Ureter (tissue), 1 donor: ENCODE measurements at places on chromosomes 16 and 17.

- peak; percentile 34 for DNase-seq
Measured at GRCh38 chr16:85861095-85861825, 37.7 kb upstream of the IRF8 start.

DNA sequence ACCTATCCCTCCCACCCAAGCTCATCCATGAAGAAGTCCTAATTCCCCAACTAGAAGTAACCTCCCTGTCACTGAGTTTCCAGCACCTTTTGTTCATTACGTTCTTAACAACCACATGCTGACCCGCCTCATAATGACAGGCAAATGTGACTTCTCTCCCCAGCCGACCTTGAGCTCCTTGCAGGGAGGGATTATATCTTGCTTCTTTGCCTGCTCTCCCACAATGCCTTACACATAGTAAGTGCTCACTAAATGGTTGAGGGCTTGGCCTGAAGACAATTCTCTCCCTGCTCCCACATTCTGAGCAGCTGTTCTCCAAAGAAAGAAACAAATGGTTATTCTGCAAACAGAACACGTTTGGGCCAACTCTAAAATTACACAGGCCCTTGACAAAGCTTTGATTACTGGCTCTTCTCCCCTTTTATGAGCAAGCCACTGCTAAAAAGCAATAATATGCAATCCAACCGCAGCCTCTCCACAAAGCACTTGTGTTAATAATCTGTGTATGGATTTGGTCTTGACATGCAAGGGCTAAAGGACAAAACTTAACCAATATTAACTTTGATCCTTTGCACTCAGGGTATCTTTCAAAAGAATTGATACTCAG lies 23.2 kb downstream of the SLC39A11 start:
- DNase-seq: no peak

DNA sequence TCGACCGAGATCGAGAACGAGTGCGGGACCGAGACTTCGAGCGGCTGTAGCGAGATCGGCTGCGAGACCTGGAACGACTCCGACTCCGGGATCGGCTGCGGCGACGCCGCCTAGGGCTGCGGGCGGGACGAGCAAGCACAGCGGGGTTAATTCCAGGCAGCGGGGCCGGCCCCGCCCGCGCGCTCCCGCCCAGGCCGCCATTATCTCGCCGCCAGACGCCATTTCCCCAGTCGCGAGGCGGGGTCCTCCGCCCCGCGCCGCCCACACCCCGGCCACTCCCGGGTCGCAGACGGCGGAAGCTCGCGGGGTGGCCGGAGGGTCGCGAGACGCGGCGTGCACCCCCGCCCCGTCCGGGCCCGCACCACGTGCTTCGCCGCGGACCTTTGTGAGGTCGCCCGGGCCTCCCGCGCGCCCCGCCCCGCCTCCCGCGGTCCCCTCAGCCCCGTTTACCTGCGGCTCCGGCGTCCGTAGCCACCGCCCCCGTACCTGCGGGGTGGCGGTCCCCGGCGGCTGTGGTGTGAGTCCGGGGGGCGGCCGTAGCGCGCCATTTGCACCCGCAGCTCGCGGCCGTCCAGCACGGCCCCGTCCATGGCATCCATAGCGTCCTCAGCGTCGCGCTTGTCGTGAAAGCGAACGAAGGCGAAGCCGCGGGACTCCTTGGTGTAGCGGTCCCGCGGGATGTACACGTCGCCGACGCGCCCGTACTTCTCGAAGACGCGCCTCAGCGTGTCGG lies 616 bp downstream of the SRSF2 start:
- DNase-seq: peak; percentile 86

DNA sequence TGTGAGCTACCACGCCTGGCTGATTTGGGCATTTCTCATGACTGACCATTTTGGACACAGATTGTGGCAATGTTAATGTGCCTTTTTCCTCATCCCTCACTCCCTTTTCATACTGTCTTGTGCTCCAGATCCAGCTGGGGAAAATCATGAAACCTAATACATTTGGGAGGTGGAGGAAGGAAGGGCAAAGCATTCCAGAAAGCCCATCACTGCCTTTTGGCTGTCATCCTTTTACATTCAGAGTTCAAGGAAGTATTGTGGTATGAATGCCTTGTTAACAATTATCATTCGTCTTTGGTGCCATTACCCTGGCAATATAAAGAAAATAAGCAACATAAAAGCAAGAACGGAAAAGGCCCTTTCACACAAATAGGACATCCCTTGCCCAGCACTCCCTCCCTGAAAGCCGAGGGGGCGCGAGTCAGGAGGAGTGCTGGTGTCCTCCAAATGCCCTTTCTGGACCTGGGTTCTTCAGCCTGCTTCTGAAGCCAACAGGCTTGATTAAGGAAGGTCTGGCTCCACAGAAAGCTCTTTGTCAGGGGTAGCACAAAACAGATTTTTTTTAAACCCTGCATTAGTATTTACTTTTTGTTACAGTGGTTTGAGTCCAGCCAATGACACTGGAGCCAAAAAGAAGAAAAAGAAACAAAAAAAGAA lies 20.1 kb downstream of the NMT1 start:
- no peak for DNase-seq

DNA sequence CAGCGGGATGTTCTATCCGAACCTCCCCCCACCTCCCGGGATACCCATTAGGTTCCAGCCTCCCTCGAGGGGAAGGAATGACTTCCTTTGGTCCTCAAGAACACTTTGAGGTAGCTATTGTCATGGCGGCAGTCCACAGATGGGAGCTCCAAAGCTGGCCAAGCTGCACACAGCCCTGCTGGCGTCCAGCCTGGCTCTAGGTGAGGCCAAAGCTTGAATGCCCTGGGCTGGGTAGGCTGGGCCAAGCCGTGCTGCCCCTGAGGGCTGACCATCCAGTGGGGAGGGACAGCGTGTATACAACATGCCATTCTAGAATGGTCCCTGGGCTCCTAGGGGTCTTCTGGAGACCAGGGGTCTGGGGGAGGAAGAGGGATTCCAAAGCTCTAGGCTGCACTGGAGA lies 43.5 kb downstream of the PEMT start:
- no peak for DNase-seq

DNA sequence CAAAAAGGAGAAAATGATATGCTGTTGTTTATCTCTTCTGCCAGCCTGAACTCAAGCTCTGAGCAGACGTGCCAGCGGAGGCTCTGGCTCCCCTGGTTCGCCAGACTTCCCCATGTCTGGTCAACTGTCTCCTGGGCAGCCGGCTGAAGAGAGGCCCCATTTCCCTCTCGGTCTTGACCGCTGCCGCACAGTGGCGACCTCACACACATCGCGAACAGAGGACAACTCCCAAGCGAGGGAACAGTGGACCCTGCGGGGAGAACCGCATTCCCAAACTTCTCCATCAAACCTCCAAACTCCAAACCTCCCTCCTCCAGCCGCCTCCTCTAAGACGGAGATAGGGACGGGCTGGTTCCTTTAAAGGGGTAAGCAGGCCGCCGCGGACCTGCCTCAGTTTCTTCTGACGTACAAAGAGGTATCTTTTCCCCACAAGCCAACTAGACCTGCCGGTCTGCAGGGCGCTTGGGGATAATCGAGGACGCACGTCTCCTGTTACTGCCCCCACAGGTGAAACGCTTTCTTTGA lies 24.9 kb upstream of the RFFL start:
- DNase-seq: peak; percentile 54

DNA sequence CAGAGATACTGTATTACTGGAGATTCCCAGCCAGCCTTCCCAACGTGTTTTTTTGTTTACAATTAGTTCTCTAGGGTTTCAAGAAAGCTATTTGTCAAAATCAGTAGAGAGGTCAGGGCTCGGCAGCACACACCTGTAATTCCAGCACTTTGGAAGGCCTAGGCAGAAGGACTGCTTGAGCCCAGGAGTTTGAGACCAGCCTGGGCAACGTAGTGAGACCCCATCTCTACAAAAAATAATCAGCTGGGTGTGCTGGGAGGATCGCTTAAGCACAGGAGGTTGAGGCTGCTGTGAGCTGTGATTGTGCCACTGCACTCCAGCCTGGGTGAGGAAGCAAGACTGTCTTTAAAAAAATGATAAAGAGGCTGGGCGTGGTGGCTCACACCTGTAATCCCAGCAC lies 19.4 kb downstream of the CBX1 start:
- no peak for DNase-seq

DNA sequence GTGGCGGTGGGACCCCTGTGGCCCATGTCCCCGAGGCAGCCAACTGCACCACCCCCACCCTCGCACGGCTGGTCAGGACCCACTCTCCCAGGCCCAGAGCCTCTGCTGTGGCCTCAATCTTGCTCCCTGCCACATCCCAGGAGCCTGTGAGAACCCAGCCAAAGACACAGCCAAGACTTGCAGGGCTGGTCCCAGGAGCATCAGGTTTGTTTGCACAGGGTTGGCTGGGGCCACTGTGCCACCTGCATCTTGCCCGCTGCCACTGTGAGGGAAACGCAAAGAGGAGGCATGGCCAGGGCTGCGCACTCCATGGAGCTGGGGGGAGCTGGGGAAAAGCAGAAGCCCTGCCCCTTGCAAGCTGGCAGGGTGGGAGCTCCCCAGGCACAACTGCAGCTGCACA lies 92.5 kb downstream of the SSH2 start:
- DNase-seq: no peak

- DNase-seq: no peak
Measured at GRCh38 chr16:13155377-13155776, 254.0 kb downstream of the SHISA9 start.

DNA sequence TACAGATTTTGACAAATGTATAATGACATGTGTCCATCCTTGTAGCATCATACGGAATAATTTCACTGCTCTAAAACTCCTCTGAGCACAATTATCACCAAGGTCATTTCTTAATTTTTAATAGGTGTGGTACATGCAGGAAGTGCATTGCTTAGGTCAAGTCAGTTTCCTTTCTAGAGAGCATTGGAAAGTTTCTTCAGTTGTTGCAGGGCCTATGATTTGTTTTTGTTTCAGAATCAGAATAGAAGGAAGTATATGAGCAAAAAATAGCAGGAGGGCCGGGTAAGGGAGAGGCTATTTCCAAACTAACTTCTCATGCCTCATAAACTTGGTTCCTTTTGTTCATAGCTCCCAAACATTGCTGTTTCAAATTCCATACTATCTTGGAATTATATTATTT lies 24.0 kb upstream of the SLFN5 start:
- no peak for DNase-seq

DNA sequence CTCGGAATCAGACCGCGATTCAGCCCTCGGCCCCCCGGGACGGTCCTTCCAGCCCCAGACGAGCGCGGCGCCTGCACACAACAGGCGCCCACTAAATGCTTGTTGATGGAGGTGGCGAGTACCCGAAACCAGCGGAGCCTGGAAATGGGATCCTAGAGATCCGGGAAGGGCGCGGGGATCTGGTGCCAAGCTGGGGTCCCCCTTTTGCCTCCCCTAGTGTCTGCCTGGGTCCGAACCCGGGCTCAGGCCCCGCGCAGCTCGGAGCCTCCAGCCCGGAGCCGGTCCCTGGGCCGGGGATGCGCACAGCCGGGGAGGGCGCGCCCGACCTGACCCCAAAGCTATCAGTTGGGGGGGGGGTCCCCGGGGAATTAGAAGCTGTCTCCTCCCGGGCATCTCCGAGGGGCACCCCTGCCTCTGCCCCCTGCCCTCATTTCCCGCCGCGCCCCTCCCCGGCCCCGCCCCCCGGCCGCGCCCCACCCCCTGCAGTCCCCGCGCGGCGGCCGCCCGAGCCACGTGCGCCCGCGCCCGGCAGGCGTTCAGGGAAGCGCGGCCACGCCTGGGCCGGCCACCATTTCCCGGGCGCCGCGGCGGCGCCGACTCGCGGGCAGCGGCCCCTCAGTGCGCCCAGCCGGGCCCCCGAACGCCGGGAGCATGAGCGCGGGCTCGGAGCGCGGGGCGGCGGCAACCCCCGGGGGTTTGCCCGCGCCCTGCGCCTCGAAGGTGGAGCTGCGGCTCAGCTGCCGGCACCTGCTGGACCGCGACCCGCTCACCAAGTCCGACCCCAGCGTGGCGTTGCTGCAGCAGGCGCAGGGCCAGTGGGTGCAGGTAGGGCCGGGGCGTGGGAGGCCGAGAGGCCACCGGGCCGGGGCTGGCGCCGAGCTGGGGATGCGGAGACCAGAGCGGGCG lies at the start of gene CPNE7:
CPNE7 (plus strand) TSS at position 512 of the 906 bp plus-strand sequence; CDS start at position 652, 140 bp downstream.
- DNase-seq: no peak

DNA sequence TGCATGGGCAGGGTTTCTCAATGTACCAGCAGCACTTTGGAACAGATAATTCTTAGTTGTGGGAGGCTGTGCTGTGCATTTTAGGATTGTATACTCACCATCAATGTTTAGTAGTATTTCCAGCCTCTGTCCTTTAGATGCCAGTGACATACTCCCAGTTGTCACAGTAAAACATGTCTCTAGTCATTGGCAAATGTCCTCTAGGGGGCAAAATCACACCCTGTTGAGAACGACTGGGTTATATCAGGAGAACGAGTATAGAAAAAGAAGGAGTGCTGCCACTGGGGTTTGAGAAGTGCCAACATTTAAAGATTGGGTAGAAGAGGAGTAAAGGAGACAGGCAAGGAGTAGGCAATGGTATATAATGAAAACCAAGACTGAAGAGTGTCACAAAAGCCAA lies 37.9 kb upstream of the SMIM36 start:
- DNase-seq: no peak

- no peak for DNase-seq
Measured at GRCh38 chr17:59437791-59438281, 106.4 kb downstream of the YPEL2 start.

DNA sequence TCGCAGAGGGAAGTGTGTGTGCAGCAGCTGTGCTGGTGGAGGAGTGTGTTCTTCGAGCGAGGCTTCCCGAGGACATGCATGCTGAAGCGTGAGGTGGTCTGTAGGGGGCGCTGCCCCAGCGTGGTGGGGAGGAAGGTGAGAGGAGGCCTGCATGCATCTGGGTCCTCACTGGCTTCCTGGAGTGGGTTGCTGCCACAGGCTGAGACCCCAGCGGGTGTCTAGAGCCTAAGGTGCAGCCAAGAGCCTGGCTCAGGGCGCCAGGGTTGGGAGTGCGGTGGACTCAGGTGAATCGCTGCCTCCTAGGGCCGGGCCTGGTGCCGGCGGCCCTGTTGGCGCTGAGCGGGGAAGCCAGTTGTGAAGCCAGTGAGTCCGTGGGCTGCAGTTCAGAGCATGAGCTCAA lies 7.5 kb upstream of the HSD3B7 start:
- DNase-seq: no peak

GRCh38 chr17:75267411-75268232 lies 3.4 kb downstream of the MIF4GD start:
- no peak for DNase-seq

DNA sequence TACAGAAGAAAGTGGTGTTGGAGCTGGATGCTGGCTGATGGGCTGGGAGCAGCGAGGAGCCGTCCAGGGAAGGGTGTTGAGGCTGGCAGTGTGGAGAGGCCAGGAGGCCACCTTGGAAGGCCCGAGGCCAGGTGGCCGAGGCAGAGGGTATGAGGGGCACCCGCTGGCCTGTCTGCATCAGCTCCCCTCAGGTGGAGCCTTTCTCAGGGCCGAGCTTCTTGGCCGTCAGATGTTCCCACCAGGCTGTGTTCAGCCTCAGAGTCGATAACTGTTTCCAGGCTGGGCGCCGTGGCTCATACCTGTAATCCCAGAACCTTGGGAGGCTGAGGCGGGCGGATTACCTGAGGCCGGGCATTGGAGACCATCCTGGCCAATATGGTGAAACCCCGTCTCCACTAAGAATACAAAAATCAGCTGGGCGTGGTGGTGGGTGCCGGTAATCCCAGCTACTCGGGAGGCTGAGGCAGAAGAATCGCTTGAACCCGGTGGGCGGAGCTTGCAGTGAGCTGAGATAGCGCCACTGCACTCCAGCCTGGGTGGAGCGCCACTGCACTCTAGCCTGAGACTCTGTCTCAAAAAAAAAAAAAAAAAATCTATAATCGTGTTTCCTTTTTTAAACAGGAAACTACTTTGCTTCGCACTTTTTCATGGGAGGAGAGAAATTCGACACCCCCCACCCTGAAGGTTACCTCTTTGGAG lies 25.3 kb downstream of the MGRN1 start:
- no peak for DNase-seq

- DNase-seq: no peak
Measured at GRCh38 chr16:24953306-24953705, 61.9 kb downstream of the ARHGAP17 start.
